ENCODE measurements at places on chromosomes 3 and 15.

GRCh38 chr3:176814285-176814684 is 383.0 kb downstream of the TBL1XR1 start:
- peak; percentile 80 for DNase-seq

DNA sequence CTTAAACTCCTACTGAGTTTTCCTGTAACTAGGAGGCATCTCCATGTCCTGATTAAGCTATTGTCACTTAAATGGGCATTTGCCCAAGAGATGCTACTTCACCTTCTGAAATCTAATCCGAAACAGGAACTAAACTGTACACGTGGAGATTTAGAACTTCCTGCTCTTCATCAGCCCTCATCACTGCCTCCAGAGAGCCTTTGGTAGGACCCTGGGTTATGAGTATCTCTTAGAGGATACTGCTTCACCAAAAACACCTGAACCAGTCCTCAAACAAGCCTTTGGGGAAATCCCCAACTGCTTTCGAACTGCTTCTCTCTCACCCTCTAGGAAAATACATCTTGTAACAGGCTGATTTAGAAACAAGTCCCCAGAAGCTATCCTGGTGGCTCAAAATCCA is 320.3 kb downstream of the GAP43 start:
- no peak for DNase-seq

DNA sequence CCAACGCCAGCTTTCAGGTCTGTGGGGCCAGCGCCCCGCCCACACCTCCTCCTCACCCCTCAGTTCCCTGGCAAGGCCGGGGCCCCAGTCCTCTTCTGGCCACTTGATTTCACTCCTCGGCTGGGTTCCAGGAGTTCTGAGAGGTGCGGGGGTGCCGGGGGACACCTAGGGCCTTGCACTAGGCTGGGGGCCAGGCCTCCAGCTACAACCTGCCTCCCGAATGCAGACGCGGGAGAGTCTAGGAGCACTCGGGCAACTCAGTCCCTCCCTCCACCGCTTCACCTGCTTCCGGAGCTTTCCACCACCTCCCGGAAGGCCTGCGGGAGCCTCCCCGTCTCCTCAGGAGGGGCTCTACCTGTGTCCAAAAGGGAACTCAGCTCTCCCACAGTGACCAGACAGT is 35.6 kb downstream of the TNK2 start:
- DNase-seq = peak; percentile 56

GRCh38 chr3:45952456-45952855 is 9.2 kb downstream of the CXCR6 start:
- no peak for DNase-seq

- peak; percentile 80 for DNase-seq
Measured at GRCh38 chr15:40847223-40847961, 3.5 kb downstream of the SPINT1 start.

Data from H7 (cell line).